ENCODE measurements at places on chromosomes 1 and 21. TPM values are rescaled to one million over a fixed set of nuclear protein-coding genes. Genes with fewer than 3 reads are reported as not detected.

DNA sequence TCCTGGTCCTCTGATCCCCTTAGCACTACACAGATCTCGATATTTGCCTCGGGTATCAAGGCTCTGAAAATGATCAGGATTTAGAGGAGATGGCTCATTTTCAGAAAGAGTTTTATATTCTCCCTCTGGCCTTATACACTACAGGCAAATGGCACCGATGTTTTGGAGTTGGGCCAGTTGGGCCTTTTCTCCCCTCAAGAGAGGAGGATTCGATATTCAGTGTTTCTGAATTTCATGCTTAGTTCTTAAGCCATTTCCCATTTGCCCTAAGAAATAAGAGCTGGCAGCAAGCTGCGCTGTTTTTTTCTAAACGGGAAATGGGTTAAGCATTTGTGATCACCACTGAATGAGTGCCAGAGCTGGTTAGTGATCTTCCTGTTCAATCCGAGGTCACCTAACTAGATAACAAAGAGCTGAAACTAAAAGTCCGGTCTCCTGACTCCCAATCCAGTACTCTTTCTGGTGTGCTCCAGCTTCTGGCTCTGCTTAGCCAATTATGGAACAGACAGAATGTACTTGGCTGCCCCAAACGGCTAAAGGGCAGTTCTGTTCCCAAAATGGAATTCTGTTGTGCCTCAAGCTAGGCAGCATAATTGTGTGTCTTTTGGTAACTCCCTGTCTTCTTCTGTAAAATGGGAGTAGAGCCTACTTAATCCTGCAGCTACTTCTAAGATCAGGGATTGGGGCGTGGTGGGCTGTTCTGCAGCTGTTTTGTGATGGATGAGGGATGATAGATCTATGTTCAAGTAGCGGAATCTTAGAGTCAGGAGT is 1.2 kb upstream of the CPT2 start:
- DNase-seq, result no peak

Gene PCBP3
- not detected for total RNA-seq

- no peak for DNase-seq
Measured at GRCh38 chr1:19730793-19731192, 66.1 kb downstream of the HTR6 start.

DNA sequence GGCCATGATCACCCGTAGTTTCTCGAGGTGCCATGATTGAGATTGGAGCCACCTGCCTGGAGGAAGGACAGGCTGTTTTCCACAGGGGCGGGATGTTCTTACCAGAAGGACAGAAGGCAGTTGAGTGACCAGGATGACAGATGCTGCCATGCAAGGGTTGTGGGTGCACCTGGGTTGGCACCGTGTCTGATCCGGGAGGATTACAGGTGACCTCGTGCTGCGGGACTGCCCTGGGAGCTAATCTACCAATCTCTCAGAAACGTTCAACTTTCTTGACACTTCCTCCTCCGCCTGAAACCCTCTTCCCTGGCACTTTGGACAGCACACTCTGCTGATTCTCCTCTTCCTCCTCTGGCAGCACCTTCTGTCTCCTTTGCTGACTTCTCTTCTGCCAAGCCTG is 13.8 kb upstream of the SLC6A9 start:
- no peak for DNase-seq

Gene TMCO4
- total RNA-seq, result 23.4 TPM

Gene CLCN6
- total RNA-seq, result 79.6 TPM
